ENCODE measurements at places on chromosomes 1 and 21.

DNA sequence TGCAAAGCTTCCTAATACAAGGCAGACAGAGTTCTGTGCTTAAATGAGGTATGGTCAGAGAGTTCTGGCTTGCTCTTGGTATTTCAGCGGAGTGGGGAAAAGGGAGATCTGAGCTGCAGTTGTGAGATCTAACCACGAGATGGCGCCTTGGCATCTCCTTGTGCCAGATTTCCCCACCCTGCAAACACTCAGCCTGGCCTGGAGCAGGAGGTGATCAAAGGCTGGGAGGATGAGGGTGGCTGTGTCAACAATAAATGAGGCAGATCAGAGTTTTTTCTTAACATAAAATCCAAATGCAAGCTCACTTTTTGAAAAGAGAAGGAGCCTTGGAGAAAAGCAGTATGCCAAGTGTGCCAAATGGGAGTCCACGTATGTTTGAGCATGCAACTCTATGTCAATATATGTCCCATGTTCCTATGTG, 4.1 kb upstream of the TFAP2E start:
- no peak for DNase-seq

GRCh38 chr1:7474143-7474490, 297.0 kb upstream of the VAMP3 start:
- no peak for DNase-seq

DNA sequence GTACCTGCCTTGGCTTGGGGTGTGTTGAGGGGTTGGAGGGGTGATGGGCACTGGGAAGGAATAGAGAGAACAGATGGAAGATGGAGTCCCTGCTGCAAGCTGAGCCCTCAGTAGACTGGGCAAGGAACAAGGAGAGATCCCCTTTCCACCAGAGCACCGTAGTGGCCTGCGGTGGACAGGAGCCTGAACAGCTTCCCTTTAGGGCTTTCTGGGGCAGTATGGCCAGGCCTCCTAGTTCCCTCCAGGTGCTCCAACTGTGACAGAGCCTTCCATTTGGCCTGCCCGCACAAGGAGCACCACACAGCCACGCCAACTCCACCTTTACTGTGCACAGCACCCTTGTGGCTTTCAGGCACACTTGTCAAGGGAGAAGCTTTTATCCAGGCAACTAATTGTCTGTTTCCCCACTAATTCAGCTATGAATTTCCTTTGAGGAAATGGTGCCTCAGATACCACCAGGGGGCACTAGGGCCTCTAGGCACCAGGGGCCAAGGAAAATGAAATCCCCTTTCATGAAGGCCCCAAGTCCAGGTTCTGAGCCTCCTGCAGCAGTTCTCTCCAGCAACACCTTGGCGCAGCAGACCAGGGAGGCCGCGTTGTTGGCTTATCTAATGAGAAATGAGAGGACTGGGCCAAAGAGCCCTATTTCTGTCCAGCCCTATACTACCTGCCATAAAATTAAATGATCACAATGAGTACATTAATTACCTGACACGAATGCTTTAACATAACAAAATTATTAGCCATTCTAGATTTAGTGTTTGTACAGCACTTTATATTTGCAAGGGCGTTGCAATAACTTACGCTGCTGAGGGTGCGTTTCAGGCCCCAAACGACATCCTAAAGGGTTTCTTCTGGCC, 23.1 kb upstream of the ERI3 start:
- no peak for DNase-seq

- DNase-seq = no peak
Observed at GRCh38 chr1:221022331-221022730, 143.1 kb downstream of the HLX start.

DNA sequence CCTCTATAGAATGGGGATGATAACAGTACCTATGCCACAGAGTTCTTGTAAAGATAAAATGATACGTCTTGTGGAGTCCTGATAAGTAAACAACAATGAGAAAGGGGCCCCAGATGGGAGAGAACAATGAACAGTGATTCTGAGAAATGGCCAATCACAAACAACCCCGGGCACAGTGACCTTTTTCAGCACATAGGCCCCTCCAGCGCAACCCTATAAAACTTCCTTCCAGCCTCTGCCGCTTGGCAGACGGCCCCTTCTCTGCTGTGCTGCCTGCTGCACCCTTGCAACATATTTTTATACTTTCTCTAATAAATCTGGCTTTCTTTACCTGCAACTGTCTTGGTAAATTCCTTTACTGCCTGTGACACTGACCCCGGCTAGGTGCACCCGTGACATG, 8.9 kb downstream of the RCAN1 start:
- no peak for DNase-seq

- DNase-seq = no peak
Observed at GRCh38 chr1:89605692-89606091, 27.2 kb upstream of the LRRC8C start.

GRCh38 chr1:66397192-66397591, 136.8 kb upstream of the SGIP1 start:
- no peak for DNase-seq

- no peak for DNase-seq
Observed at GRCh38 chr1:185645162-185645640, 89.0 kb upstream of the HMCN1 start.

- no peak for DNase-seq
Observed at GRCh38 chr1:42137766-42138165, 15.4 kb upstream of the GUCA2B start.

DNA sequence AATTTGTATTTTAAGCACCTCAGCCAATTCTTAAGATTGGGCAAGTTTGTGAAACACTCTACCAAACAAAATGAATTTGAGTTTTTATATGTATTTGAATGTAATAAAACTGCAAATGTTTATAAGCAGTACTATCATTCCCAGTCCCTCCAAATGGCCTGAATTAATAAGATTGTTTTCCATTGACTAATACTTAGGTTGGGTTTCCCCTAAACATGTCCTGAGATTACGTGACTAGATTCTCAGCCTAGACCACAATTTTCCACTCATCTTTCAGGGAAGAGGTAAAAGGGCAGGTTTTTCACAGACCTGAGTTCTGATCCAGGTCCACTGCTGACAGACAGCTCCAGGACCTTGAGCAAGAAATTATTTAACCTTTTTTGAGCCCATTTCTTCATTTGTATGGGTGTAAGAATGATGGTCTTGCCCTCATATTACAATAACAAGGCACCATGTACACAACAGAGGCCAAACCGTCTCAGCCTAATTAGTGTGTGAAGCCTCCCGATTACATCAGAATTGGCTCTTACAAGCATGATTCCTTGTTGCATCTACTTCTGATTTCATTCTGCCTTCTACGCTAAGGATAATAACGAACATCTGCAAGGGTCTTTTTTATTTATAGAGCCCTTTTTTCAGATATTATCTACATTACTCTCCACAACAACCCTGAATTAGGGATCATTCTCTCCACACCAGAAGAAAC, 51.2 kb downstream of the BEND5 start:
- DNase-seq = no peak

- DNase-seq = no peak
Observed at GRCh38 chr1:85049735-85050166, 1.5 kb upstream of the MCOLN3 start.

DNA sequence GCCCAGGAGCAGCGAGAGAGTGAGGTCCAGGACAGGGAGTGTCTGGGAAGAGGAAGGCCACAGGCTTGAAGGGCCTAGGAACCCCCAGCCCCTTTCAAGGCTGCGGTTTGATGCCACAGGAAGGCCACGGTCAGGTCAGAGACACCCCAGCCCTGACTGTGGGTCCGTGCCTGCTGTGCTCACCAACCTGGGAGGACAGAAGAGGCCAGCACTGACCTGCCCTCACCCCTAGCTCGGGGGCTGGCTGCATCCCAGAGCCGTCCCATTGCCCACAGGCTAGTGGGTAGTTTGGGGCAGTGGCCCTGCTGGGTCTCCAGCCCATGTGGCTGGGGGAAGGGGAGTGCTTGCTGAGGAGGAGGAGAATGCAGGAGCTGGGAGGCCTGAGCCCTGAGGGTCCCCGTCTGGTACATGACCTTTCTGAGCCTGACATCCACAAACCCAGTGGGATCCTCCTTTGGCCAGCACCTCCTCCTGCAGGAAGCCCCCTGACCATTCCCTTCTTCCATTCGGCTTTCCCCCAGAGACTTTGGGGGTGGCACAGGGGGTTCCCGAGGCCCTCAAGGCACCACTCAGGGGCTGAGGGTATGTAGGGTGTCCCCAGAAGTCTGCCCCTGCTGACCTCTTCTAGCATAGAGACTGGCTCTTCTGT, 54.3 kb downstream of the WNT9A start:
- DNase-seq = no peak

DNA sequence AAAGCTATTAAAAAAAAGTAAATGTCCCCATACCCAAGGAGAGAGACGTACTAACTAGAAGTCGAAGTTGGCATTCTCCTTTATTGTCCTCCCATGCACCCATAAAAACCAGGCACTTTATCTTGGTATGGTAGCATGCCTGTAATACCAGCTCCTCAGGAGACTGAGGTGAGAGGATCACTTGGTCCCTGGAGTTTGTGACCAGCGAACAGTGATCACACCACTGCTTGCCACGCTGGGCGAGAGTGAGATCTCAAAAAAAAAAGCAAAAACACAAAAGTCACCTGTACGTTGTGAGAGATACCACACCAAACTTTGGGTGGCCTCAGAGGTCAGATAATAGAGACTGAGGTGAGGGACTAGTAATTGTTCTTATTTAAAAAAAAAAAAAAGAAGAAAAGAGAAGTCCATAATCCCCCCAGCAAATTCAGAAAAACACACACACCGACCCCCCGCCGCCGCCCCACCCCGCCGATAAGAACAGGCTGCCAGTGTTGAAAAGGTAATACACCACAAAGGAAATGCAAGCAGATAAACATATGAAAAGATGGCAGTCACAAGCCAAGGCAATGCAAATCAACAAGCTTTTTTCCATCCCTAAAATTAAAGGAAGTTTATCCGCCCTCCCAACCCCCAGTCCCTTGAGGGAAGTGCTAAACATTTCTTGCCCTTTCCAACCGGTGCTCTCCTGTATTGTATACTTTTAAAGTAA, 3.6 kb downstream of the L1TD1 start:
- no peak for DNase-seq

- no peak for DNase-seq
Observed at GRCh38 chr1:207999972-208000371, 89.0 kb upstream of the CD34 start.

DNA sequence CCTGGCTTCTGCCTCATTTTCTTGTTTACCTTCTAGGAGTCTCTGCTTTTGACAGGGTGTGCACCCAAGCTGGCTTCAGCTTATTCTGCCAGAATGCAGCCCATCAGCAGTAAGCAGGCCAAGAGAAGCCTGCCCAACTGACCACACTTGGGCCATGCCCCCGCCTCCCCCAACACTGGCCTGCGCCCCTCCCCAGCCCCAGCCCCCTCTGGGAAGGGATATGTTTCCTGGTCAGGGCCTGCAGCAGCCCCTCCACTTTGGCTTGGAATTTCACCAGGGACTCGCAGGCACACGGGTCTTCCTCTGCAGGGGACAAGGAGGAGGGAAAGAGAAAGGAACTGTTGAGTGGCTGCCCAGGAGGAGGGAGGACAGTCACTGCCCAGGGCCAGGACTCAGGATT, 9.4 kb downstream of the MATN1 start:
- no peak for DNase-seq

- DNase-seq = no peak
Observed at GRCh38 chr21:25934771-25935224, 200.0 kb downstream of the GABPA start.

DNA sequence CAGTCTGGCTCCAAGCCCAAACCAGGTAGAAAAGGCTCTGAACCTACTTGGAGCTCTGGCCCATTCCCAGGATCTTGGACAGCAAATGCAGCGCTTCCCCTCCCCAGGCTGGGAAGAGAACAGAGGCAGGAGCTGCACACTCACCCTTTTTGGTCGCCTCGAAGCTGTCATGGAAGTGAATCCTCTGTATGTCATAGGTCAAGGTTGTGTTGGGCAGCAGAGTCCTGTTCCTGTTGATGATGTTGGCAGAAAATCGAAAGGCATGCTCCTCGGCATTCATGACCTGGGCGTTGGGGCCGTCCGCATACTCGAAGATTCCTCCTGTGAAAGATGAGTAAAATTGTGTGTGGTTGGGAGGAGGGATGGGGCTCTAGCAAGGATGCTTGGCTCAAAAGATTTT, 143.5 kb downstream of the GRIK3 start:
- DNase-seq = no peak

DNA sequence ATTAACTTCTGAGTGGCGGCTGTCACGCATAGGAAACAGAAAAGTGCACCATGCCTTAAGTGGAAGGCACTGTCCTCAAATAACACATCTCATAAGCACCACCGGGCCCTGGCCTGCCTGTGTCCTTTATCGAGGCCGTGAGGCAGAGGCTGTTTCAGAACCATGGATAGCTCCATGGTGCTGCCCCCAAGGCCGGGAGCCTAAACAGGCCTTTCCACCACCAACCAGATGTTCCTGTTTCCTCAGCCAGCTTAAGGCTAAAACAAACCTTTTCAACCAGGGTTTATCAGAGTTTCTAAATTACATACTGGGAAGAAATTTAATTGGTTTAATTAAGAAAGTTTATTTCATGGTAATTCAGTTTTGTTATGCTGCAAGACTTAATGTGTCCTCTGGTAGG, 114.4 kb downstream of the DMRTA2 start:
- no peak for DNase-seq

GRCh38 chr1:223429313-223429731, 36.1 kb downstream of the CCDC185 start:
- no peak for DNase-seq

GRCh38 chr1:151476083-151476482, 16.8 kb upstream of the POGZ start:
- DNase-seq = no peak

GRCh38 chr1:3672231-3672970, 20.1 kb downstream of the TP73 start:
- DNase-seq = no peak

DNA sequence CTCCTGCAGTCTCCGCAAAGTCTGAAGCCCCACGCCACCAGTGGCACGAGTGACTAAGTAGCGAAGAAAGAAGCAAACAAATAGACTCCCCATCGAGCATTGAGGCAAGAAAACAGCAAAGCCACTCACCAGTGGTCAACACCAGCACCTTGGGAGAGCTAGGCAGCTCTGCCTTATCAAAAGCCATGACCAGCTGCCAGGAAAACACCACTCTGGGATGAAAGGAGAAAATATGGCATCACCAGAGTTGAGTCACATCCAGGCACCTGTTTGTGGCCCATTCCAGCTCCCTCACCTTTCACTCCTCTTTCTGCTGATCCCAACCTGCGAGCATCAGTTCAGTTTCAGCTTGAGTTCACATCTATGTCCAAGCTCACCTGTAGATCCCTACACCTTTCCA, 17.2 kb downstream of the PDZK1 start:
- no peak for DNase-seq

- no peak for DNase-seq
Observed at GRCh38 chr1:233599542-233600073, 14.3 kb upstream of the KCNK1 start.

DNA sequence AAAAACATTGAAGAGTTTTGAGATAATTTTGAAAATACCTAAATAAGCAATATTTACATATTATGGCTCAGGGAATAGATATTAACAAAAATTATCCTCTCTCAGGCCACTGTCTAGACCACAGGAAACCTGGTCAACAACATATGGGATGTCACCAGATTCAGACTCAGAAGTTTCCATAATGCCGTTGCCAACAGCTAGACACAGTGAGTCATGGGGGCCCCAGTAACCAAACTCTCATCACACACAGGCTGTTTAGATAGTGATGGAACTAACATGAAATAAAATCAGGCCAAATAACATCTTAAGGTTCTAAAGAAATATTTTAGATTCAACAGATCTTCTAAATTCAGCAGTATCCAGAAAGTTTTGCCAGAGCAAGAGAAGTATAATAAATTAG, 681.7 kb upstream of the ADAMTS5 start:
- no peak for DNase-seq

GRCh38 chr1:99397029-99397428, 132.7 kb downstream of the PLPPR4 start:
- no peak for DNase-seq
